Activated CD8-positive, alpha-beta memory T cell treated with anti-CD3 and anti-CD28 coated beads, Interleukin-2, amount 10 ng/mL, durations not matched to agents 7 days and 5 days (primary cell): ENCODE measurements at places on chromosomes 5 and 9.

DNA sequence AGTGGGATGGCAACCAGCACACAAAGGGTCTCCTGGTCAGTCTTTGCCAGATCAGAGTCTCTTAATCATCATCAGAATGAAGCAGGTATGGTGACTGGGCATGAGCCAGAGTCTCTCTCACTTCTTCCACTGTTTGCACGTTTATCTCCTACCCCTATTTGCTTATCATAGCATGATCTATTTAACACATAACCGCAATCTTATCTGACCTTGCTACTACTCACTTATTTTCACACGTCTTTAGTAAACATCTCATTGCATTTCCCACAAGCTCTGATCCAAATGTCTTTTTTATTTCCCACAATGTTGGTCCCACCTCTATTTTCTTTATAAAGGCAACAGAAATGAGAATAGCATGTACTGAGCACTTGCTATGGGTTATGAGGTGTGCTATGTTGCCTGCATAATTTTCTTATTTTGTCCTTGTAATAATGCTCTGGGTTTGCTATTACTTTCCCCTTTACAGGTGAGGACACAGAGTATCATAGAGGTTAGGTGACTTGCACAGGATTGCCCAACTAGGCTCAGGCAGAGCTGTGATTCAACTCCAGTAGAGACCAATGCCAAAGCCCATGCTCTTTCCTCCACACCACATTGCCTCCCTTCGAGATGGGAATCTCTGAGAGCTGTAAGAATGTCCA is 39.7 kb upstream of the IL7R start:
- DNase-seq, result no peak

GRCh38 chr9:132124800-132125199 is 37.1 kb upstream of the NTNG2 start:
- no peak for DNase-seq

DNA sequence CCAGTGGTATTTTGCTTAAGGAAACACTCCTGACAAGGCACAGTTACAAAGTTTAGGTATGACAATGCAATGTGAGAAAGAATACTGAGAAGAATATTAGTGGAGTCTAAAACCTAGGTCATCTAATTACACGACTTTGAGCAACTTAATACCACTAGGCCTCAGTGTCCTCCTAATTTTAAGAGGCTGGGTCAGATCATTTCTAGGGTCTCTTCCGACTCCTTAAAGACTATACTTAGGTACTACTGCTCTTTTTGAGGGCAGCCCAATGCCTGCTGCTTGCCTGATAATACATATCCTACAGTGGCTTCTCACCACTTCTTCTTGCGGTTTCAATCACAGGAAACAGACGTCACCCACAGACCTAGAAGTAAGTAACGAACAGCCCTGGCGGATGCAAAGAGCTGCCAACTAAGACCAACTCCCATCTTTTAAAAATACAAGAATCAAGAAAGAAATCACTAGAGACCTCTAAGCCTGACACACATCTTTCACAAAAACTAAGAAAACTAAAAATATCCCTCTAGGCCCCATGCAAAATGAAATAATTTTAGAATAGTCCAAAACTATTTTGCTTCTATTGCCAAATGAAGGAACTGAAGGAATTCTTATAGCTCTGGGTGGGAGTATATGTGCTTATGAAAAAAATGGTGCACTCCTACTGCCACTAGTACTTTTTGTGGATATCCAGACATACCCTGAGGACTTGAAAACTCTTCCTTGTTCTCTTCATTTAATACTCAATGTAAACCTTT is 13.1 kb downstream of the DIAPH1 start:
- DNase-seq, result peak; percentile 92

DNA sequence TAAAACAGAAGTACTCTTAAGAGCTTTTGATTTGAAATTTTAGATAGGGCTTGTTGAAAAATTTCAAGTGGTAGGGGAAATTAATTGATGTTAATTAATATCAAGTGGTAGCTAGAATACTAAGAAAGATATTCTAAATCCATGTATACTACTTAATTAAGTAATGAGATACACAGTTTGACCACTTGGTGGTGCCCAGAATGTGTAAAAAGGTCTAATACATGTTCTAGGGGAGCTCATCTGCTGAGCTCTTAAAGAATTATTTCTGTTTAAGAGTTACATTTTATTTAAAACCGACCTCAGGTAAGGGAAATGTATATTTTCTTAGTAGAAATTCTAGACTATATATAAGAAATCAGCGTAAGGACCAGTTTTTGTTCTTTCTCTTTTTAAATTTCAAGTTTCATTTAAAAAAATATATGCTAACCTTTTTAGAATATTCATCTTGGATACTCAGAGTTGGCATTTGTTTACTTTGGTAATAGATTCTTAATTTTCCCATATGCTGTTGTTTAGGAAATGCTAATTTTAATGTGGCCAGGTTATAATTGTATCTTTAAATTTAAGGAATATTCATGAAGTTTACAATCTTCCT is 61.5 kb downstream of the LNPEP start:
- DNase-seq, result no peak

GRCh38 chr9:124455820-124456219 is 5.6 kb downstream of the ADGRD2 start:
- DNase-seq, result no peak

- no peak for DNase-seq
Observed at GRCh38 chr9:101792475-101792874, 54.0 kb upstream of the GRIN3A start.

DNA sequence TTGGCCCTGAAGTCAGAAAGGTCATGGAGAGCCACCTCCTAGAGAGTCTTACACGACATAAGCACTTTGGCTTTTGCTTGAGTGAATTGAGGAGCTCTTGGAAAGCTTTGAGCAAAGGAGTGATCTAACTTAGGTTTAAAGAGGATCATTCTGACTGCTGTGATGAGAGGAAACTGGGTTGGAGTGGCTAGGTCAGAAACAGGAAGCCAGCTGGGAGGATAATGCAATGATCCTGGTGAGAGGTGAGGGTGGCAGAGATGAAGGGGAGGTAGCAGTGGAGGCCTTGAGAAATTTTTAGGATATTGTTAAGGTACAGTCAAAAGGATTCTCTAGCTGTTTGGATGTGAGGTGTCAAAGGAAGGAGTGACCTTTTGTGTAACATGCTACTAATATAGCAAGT is 32.2 kb upstream of the ROPN1L start:
- no peak for DNase-seq

DNA sequence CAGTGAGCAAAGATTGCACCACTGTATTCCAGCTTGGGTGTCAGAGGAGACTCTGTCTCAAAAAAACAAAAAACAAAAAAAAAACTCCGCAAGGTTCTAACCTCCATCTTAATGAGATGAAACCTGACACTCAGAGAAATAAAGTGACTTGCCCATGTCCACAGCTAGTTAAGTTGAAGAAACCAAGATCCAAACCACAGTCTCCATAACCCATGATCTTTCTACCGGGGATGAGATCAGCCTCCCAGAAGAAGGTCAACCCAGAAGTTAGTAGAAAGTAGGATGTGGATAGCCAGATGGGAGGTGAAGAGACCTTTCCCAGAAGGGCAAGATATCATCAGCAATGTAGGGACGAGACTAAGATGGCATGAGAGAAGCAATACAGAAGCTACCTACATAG is 140.4 kb upstream of the ADRA1B start:
- DNase-seq, result no peak

DNA sequence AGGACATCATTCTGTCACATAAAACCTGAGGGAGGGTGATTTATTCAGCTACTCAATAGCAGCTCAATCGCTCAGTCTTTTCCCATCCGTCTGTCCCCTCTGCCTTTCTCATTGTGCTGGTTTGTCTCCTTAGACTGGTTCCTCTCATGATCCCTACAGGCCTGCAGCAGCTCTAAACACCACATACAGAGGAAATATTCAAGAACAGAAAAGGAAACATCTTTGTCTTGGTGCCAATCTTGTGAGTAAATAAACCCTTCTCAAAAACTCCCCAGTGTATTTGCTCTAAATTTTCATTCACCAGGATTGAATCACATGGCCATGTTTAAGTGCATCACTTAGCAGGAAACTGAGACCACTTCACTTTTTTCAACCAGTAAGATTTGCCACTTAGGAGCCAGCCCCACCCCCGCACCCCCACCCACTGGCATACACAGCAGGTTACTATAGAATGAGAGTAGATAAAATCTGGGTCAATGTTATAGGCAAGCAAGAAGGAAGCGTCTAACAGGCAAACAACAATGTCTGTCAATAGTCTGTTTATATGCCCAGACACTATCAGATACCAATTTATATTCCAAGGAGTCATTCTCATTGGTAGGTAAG is 895.5 kb upstream of the DMAC1 start:
- no peak for DNase-seq

DNA sequence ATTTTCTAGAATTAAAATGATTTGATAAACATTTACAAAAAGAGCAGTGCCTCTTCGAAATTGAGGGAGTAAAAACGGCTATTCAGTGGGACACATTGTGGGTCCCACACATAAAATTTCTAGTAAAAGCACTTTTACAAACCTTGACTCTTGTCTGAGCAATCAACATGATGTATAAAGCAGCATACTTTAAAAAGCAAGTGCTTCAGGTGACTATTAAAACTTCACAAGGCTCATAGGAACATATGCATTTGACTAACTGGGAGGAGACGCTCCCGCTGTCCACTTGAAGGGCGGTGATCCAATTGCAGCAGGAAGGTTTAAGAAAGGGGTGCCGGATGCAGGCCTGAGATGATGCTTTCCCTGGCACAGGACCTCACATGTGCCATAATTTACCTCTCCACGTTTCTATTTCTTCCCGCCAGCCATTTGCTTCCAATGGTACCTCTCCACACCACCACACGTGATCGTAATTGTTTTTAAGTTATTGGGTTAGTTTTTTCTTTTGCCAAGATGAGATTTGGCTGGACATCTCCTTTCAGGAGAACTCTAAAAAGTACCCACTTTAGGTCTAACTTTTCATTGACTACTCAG is 1.8 kb downstream of the MCTP1 start:
- no peak for DNase-seq

DNA sequence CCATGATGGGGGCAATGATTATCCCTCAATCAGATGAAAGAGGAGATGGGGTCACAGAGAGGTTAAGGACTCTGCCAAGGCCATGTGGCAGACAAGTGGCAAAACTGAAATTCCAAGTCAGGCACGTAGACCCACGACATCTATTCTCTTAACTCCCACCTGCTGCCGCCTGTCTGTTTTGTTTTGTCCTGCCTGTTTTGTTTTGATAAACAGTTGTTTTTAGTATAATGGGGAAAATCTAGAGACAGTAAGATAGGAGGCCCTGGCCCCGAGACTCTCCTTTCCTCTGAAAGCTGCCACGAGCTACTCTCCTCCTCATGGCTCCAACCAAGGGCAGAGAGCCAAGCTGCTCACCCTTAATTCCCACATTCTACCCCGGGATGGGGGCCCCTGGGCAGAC is 4.9 kb downstream of the FSTL4 start:
- DNase-seq, result no peak

DNA sequence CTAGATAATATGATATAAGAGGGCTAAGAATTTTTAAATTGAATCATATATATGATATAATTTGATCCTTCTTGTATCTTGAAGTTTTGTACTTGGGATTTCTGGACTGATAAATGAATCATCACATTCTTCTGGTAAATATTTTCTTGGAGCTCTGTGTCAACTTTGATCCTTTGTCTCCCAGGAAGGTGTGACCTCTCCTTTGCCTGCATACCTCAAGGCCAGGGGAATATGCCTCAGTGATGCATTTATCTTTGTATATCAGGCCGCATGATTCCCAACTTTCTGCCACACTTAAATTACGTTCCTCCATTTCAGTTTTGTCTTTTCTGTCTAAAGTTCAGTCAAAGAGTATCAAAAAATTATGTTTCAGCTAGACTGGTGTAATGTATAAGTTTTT is 101.2 kb downstream of the NLN start:
- no peak for DNase-seq

DNA sequence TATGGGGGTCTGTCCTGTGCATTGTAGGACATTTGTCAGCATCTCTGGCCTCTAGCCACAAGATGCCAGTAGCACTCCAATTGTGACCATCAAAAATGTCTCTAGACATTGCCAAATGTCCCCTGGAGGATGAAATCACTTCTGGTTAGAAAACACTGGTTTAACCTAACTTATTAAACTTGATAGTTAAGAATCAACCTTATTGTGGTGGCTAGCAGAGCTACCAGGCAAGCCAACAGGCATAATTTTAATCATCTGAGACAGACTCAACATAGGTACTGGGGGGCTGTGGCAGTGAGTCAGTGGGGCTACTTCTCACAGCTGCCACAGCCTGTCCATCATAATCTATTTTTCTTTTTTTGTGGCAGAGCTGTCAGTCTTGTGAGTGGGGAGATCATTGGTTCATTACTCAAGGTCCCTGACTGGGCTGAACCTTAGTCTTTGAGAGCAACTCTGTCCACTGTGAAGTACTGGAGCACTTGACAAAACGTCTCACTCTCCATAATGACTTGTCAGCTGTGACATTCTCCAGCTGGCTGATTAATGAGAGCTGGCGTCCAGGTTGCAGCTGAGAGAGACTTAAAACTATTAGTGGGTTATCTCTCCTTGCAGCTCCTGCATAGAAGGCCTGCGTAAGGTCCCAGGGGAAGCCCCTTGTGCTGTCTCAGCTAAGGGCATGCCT is 107.9 kb downstream of the DCP2 start:
- DNase-seq, result no peak

- DNase-seq, result no peak
Observed at GRCh38 chr9:121107881-121108280, 33.1 kb downstream of the CNTRL start.

GRCh38 chr9:97866848-97867247 is 13.8 kb downstream of the FOXE1 start:
- DNase-seq, result no peak

- peak; percentile 64 for DNase-seq
Observed at GRCh38 chr5:72848474-72849428, 32.3 kb downstream of the TNPO1 start.

GRCh38 chr9:37027582-37028419 is 6.3 kb downstream of the PAX5 start:
- DNase-seq, result peak; percentile 93

- no peak for DNase-seq
Observed at GRCh38 chr9:127629468-127630081, 17.5 kb downstream of the STXBP1 start.

DNA sequence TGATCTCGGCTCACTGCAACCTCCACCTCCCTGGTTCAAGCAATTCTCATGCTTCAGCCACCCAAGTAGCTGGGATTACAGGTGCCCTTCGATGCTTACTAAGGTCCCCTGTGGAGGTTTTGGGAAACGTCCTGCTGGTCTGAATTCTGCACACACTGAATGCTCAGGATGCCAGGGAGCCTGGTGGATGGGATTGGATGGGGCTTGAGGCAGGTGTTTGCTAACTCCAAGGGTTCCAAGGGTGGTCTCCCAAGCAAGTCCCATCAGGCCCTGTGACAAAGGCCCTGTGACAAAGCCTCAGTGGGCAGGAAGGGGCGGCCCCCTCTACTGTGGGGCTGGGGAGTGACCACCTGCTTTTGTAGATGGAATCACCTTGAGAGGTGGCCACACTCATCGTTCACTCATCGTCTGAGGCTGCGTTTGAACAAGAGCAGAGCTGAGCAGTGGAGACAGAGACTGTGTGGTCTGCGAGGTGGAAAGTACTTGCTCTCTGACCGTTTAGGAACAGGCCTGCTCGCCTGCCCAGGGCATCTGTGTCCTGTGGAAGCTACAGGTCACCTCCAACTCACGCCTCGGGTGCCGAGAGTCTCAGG is 40.2 kb downstream of the MRPL36 start:
- DNase-seq, result peak; percentile 38

GRCh38 chr5:52448111-52448510 is 339.6 kb upstream of the ITGA1 start:
- no peak for DNase-seq

- no peak for DNase-seq
Observed at GRCh38 chr5:130693509-130693908, 471.5 kb downstream of the HINT1 start.
